Activated CD8-positive, alpha-beta memory T cell treated with anti-CD3 and anti-CD28 coated beads for 24 hours (primary cell): ENCODE measurements at places on chromosomes 16 and 17.

GRCh38 chr16:22250522-22250921 lies 44.4 kb downstream of the EEF2K start:
- DNase-seq, result no peak

- no peak for DNase-seq
Measured at GRCh38 chr17:28472871-28473497, 460 bp upstream of the SLC13A2 start.

DNA sequence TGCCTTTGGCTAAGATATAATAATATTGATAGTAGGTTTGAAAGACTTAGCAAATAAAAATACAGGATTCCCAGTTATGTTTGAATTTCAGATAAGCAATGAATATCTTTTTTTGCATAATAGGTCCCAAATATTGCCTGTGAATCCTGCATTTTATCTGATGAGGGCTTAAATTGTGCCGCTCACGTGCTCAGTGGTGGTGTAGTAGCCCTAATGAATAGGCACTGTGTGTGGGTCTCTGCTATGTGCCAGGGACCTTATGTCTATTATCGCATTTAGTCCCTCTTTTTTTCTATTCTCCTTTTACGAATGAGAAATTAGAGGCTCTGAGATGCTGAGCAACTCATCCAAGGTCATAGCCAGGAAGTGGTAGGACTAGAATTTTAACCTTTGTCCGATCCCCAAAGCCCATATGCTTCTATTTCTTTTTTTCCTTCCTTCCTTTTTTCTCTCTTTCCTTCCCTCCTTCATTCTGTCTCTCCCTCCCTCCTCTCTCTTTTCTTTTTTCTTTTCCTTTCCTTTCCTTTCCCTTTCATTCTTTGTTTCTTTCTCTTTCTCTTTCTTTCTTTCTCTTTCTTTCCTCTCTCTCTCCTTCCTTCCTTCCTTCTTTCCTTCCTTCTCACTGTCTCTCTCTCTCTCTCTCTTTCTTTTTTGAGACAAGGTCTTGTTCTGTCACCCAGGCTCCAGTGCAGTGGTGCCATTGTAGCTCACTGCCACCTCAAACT lies 47.2 kb downstream of the RGS9 start:
- no peak for DNase-seq

- no peak for DNase-seq
Measured at GRCh38 chr16:77273-77806, 685 bp upstream of the MPG start.

DNA sequence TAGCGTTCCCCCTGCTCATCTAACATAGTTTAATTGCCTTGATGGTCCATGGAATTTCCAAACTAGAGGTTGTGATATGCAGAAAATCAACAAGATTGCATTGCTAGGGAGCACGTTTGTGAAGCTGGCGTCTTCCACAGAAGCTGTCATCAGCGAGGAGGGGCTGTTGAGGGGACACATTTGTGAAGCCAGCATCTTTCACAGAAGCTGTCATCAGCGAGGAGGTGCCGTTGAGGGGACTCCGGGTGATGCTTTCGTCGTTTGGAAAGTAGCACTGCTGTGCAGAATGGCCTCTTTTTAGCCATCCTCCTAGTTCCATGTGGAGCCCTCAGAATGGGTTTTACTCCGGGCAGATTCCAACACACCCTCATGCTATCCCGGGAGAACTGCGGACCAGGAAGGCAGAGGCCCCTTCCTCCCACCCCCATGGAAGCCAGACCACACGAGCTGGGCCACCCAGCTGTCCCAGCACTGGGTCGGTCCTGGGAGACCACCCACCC lies 119.6 kb upstream of the CHMP6 start:
- DNase-seq, result no peak

DNA sequence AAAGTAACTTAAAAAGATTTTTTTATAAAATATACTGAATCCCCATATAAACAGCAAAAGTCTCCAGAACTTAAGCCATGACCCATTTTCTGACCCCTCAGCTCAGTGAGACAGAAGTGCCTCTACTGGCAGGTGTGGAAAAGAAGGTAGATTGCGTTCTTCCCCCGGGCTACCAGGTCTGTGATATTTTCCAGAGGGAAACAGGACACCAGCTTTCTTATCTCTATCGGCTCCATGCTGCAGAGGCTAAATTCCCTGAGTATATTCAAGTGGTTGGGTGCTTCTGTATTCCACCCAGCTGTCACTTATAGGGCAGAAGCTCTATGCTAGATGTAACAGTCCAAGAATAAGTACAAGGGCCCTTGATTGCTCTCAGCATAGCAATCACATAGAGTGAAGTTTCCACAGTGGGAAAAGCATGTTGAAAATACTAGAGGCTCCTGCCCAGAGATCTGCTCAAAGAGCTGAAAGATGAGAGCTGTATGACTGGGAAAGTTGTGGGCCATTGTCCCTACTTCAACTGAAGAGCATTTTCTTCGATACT lies 687.3 kb downstream of the CDH11 start:
- no peak for DNase-seq

- DNase-seq, result no peak
Measured at GRCh38 chr17:7713782-7714181, 3.8 kb upstream of the DNAH2 start.

DNA sequence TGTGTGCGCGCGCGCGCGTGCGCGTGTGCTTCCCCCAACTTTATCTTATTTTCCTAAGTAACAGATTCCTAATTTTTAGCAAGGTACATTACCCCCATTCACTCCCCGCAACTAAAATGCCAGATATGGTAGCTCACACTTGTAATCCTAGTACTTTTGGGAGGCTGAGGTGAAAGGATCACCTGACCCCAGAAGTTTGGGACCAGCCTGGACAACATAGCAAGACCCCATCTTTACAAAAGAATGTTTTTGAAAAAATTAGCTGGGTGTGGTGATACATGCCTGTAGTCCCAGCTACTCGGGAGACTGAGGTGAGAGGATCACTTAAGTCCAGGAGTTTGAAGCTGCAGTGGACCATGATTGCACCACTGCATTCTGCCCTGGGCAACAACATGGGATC lies 5.1 kb downstream of the BRD7 start:
- no peak for DNase-seq

GRCh38 chr16:27759301-27759871 lies 209.4 kb downstream of the KATNIP start:
- no peak for DNase-seq

- DNase-seq, result no peak
Measured at GRCh38 chr17:47687748-47688147, 6.2 kb upstream of the TBKBP1 start.

DNA sequence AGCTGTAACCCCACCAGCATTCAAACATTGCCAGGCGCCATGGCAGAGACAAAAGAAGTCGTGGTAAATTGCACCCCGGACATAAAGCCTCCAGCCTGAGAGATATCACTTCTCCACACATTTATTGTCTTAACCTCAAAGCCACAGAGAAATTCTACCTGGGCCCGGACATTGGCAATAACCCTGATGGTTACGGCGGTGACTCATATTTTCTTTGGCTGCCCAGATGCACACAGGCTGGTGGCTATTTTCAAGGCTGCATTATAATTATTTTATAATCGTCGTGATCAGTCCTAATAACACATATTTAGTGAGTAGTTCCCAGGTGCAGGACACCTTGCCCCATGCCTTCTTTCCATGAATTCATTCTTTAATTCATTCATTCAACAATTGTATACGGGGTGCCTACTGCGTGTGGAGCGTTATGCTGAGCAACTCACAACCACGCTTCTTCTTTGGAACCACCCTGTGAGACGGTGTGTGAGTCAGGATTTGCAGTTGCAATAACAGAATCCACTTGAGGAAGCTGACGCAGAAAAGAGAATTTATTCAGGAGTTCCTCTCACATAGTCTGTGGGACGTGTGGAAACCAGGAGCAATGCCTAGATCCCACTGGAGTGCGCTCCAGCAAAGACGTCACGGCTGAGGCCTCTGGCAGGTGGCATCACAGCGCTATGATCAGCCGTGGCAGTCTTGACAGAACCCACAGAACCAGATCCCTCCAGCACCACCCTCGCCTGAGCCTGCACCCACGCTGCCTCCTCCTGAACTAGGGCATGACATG lies 245.7 kb downstream of the FOXL1 start:
- no peak for DNase-seq

DNA sequence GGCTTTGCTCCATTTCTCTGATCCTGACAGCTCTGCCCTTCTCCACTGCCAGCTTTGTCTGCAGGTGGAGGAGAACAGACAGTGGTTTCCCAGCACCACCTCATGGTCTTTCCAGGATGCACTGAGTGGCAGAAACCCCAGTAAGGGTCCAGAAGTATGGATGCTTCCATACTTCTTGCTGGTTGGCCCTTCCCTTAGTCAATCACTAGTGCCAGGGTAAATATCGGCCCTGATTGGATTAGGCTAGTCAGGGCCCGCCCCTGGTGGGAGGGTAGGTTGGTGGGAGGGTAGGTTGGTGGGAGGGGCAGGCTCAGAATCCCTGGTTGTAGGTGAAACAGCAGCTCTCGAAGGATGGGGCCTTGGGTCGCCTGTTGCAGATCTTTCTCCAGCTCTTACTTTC lies 10.2 kb downstream of the RNF213 start:
- peak; percentile 80 for DNase-seq

GRCh38 chr16:11677451-11677951 lies 9.2 kb downstream of the SNN start:
- no peak for DNase-seq

- no peak for DNase-seq
Measured at GRCh38 chr16:56689171-56689570, 6.9 kb downstream of the MT1X start.

DNA sequence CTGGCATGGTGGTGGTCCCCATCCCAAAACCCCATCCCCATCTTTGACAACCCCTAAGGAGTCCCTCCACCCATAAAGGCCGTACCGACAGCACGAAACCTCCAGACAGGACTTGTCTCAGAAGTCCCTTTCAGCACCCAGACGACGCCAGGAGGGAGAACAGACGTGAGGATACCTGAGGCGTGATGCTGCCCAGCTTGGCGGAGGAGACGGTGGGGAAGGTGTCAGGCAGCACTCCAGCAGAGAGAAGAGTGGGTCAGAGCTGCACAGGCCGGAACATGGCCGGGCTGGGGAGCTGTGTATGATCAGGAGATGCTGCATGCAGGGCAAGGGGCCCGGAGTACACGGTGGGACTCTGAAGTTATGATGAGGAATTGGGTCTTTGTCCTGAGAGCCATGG lies 244.2 kb downstream of the GSG1L start:
- no peak for DNase-seq

GRCh38 chr16:26211542-26211941 lies 519.8 kb downstream of the HS3ST4 start:
- DNase-seq, result no peak

- DNase-seq, result peak; percentile 80
Measured at GRCh38 chr16:57600048-57600835, 28.2 kb upstream of the ADGRG1 start.

DNA sequence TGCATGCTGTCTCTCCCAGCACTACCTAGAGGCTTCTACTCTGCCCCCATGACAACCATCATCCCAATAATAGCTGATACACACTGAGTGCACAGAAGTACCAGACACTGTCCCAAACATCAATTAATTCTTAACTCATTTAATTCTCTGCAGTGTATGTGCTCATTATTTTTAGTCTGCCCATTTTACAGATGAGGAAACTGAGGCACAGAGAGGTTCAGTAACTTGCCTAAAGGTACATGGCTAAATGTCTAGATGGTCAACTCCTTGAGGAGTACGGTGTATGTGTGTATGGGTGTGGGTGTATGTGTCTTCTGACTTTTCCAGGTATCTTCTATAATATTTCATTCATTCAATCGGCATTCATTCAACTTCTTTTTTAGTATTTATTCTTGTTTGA lies 407.9 kb downstream of the SOX9 start:
- no peak for DNase-seq

GRCh38 chr16:12061336-12062055 lies 85.0 kb downstream of the SNX29 start:
- DNase-seq, result no peak

- DNase-seq, result no peak
Measured at GRCh38 chr17:66549311-66549704, 246.9 kb downstream of the PRKCA start.

GRCh38 chr16:21256636-21257035 lies 21.5 kb downstream of the CRYM start:
- DNase-seq, result no peak

DNA sequence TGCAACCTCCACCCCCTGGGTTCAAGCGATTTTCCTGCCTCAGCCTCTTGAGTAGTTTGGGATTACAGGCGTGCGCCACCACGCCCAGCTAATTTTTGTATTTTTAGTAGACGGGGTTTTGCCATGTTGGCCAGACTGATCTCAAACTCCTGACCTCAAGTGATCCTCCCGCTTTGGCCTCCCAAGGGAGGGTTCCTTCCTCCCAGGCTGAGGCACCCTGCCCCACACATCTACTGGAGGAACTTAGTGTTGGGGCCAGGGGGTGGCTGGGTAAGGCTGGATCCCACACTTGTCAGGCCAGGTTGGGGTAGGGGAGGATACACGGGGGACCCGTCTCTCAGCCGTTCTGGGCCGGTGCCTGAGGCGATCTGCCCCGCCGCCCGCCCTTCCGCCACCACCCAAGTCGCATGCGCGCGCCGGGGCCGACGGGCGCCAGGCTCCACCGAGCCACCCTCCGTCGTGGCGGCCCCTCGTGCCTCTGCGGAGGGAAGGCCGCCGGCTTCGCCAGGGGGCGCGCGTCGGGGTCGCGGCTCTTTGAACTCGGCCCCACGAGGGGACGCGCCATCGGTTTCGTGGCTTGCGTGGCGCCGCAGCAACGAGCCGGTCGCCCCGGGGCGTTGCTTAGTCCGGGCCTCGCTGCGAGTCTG lies 15.9 kb downstream of the GRB7 start:
- no peak for DNase-seq

DNA sequence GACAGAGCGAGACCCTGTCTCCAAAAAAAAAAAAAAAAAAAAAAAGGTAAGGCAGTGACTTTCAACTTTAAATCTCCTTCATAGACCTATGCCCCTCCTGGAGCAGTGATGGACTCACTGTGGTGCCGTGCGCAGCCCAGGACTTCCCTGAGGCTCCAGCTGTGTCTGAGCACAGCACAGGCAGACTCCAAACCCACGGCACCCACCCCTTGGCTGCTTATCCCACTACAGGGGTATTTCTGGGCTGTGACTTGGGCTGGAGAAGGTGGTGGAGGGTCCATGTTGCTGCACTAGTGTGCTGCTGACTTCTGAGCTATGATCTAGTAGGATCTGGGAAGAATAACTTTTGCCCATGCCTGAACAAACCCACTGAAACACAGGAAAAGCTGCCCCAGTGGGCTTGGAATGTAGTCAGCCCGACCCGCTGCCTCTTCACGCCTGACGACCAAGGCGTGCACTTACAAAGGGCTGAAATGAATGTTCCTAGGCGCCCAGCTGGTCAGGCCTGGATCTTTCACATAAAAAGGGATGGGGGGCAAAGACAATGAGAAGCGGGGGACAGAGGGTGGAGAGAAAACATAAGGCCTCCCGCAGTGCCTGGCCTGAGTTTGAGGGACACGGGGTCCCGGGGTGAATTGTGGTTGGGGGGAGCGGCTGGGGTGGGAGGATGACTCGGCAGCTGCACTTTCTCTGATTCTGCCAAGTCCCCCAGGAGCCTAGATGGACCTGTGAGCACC lies 83.0 kb downstream of the IRF8 start:
- no peak for DNase-seq

DNA sequence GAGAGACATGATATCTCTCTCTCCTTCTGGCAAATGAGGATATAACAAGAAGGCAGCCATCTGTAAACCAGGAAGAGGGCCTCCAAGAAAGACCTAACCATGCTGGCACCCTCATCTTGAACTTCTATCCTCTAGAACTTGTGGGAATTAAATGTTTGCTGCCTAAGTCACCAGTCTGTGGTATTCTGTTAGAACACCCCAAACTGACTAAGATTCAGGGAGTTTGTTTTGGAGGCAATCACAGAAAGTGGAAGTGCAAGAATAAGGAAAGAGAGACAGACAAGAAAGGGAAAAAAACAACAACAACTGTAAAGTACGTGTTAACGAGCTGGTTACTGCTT lies 114.5 kb upstream of the GOT2 start:
- DNase-seq, result no peak

- DNase-seq, result no peak
Measured at GRCh38 chr16:29790949-29791844, 646 bp downstream of the KIF22 start.
